ENCODE measurements at places on chromosomes 2 and 18.
A peak's percentile ranks its signal among the peaks of the same experiment; 100 is the strongest.

GRCh38 chr2:100520224-100520623 lies 42.6 kb upstream of the PDCL3 start:
- DNase-seq = no peak

- DNase-seq = peak; percentile 7
Measured at GRCh38 chr2:29902356-29902755, 19.0 kb downstream of the ALK start.

DNA sequence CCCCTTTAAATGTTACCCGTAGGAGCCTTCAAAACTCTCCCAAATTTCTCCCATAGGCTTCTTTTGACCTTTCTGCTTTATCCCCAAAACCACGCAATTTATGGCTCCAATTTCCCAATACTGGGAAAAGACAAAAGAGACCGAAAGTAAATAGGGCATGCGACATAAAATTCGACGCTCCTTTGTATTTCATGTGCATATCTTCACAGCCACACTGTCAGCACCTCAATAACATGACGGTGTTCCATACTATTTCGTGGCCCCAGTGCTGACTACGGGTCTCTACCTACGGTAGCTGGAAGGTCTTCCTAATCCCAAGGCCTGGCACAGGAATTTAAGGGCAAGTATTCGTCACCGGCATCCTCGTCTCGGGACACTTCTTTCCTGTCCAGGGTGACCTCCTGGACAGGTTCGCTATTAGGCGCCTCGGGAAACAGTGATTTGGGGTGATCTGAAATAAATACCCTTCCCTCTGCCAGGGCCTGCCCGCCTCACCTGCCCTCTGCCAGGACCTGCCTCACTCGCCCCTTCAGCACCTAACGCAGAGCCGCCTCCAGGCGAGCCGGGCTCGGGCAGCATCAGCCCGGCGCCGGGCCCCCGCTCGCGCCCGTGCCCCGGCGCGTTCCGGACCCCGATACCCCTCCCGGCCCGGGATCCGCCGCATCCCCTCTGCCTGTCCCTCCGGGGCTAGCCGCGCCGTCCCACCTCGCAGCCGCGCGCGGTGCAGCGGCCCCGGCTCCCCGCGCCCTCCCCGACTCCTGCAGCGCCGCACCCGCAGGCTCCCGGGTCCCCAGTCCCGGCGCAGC lies 680 bp downstream of the DTNB start:
- peak; percentile 55 for DNase-seq

DNA sequence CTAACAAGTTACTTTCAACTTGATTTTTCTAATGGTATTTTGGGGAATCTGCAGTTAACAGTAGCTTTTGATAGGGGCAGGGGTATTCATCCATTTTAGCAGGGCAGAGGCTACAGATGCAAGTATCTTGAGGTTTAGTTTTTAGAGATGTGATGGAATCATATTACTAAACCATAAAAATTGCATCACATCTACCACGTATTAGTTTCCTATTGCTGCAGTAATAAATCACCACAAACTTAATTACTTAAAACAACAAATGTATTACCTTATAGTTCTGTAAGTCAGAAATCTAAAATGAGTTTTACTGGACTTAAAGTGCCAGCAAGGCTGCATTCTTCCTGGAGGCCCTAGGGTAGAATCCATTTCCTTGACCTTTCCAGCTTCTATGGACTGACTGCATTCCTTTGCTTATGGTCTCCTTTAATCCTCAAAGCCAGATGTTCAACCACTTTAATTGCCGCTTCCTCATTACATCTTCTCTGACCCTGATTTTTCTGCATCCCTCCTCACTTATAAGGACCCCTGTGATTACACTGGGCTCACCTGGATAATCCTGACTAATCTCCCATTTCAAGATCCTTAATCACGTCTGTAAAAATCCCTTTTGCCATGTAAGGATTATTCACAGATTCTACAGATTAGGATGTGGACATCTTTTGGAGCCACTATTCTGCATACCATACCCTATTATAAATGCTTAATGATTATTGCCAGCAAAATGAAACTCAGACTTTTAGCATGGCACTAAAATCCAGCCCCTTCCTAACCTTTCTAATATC lies 21.9 kb upstream of the EXOC6B start:
- no peak for DNase-seq

DNA sequence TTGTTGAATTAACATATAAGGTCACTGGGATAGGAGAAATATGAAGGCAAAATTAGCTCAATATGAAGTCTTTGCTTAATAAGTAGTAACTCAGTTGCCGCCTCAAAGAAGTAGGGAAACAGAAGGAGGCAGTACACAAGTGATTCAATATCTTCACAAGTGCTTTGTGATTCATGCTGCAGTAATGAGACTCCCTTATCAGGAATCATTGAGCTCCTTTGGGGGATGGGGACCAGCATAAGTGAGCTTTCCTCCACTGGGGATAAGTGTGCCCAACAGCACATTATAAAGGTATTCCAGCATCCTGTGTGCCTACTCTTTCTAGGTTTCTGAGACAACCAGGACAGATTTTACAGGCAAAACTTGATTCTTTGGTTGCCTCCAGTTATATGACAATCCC lies 323.4 kb upstream of the UBE2E3 start:
- peak; percentile 67 for DNase-seq

DNA sequence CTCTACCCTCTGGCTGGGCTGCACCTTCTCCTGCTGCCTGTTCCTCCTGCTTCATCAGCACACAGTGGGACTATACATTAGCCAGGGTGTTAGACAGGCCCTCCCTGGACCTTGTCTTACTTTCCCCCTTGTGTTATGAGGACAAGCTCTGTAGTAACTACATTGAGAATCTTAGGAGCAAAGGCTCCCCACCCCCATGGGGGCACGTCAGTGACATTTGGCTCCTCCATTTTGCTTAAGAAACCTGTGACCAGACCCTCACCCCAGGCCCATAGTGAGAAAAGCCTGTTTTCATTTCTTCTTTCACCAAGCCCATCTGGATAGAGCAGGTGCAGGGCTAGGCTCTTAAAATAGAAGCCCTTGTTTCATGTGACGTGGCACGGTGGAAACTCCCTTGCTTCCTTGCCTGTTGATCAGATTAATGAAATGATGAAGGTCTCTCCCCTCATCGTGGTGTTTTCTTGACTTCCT lies 146.7 kb downstream of the RPIA start:
- no peak for DNase-seq

DNA sequence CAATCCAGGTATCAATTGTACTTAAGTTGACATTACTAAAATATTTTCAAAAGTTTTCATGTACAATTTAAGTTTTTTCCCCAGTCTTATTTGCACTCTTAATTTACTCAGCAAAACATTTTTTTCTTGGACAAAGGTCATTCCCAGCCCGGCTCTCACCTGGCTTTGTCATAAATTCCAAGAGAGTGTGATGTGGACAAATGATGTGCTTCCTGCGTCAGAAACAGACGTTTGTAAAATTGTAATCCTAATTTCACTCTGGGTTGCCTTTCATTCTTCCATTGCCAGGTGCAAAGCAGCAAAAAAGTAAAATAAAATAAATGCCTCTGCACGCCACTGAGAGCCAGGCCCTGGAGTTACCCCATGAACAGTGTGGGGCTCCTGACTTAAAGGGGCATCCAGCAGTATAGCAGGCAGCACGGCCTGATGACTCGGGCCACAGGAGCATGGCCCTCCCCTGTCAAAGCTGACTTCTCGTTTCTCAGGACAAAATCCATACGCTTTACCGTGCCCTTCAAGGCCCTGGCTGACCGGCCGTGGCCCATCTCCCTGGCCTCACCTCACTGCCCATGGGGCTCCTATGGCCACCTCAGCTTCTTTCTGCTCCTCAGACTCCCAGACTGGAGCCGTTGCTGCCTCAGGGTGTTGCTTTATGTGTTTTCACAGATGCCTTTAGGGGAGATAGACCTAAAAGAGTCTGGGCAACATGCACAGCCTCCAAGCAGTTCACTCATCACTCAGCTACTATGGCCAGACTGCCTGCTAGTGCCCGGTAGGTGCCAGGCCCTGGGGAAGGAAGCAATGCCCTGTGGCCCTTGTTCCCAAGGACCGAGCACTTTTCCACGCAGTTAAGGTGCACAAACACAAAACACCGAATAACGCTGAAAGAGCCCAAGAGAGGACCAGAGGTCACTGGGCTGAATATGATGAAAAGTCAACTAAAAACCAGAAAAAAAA lies 7.6 kb upstream of the TMEM185B start:
- no peak for DNase-seq

DNA sequence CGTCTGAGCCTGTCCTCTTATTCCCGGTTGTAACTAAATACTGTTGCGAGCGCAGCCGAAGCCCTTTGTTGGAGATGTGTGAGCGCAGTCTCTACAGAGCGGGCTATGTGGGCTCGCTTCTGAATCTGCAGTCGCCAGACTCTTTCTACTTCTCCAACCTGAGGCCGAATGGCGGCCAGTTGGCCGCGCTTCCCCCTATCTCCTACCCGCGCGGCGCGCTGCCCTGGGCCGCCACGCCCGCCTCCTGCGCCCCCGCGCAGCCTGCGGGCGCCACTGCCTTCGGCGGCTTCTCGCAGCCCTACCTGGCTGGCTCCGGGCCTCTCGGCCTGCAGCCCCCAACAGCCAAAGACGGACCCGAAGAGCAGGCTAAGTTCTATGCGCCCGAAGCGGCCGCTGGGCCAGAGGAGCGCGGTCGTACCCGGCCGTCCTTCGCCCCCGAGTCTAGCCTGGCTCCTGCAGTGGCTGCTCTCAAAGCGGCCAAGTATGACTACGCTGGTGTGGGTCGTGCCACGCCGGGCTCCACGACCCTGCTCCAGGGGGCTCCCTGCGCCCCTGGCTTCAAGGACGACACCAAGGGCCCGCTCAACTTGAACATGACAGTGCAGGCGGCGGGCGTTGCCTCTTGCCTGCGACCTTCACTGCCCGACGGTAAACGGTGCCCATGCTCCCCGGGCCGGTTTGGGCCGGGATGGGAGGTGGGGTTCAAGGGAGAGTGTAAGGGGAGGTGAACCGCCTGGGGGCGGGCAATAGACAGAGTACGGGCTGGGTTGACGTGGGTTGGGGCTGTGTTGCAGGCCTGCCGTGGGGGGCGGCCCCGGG lies at the start of gene HOXD12:
Gene HOXD12, plus strand, starts transcription at position 68 of the 819 bp plus-strand sequence. Its CDS starts 7 bp downstream, at position 75.
- no peak for DNase-seq

DNA sequence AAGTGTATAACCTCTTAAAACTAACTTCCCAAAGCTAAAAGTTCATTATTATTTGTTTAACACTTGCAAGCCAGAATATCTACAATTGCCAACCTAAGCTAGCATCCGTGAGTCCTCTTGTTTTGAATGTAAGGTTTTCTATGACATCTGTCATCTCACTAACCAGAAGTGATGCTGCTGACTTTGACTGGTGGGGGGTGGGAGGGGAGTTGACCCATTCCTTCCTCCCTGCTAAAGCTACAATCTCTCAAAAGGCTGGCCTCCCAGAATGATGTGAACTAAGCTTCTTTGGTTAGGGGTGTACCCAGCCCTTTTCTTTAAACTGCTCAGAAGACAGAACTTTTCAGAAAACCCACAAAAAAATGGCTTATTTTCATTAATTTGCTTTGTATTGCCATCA lies 280.6 kb downstream of the ZEB2 start:
- DNase-seq = no peak

- no peak for DNase-seq
Measured at GRCh38 chr2:106159866-106160785, 34.0 kb downstream of the UXS1 start.

Measured in choroid plexus epithelial cell (primary cell).